Osteocyte (in vitro differentiated cells): ENCODE measurements at places on chromosomes 4 and X.

DNA sequence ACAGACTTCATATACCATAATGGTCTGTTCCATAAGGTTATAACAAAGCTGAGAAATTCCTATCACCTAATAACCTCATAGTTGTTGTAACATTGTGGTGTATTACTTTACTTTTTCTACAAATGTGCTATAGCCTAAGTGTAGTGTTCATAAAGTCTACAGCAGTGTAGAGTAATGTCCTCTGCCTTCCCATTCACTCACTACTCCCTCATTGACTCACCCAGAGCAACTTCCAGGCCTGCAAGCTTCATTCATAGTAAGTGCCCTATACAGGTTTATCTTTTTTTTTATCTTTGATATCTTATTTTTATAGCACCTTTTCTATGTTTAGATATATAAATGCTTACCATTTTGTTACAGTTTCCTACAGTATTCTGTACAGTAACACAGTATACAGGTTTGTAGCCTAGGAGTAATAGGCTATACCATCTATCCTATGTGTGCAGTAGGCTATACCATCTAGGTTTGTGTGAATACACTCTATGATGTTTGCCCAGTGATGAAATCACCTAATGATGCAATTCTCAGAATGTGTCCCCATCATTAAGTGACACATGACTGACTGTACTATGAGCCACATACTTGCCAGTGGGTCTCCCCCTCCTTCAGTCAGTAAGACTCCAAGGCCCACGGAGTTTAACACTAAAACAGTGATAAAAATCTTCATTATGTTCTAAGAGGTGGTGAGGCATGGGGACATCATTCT is 299.9 kb downstream of the UNC5C start:
- no peak for DNase-seq
- H3K4me1 ChIP-seq = peaks cover 6% of the 10 kb centered on the region
- H3K4me3 ChIP-seq = no peak overlapping the region

DNA sequence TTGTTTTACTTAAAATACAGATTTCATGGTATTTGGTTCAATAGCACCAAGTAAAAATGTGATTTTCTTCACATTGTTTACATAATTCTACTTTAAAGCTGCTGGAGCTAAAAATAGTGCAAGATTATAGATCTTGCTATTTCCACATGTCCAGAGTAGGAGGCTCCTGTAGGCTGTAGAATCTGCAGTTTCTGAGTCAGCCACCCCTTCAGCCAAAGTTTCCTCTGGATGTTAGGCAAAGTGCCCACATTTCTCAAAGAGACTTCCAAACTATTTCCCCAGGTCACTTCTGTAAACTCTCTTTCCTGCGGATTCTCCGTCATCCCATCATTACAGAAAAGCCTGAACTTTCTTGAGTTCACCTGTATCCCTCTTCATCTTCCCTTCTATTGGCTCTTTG is 342.5 kb upstream of the FSTL5 start:
- peaks cover 7% of the 10 kb centered on the region for H3K27me3 ChIP-seq
- H3K4me3 ChIP-seq = no peak overlapping the region
- H3K27ac ChIP-seq = no peak overlapping the region
- H3K36me3 ChIP-seq = no peaks in the 10 kb centered on the region

GRCh38 chr4:1578251-1578773 is 105.8 kb downstream of the FAM53A start:
- no peak for DNase-seq
- H3K4me1 ChIP-seq = peaks cover 6% of the 10 kb centered on the region
- H3K4me3 ChIP-seq = peak overlapping the region; percentile 53
- H3K36me3 ChIP-seq = no peaks in the 10 kb centered on the region
- no peaks in the 10 kb centered on the region for H3K27me3 ChIP-seq
- H3K27ac ChIP-seq = no peak overlapping the region

- no peaks in the 10 kb centered on the region for H3K36me3 ChIP-seq
- DNase-seq = no peak
- peaks cover 19% of the 10 kb centered on the region for H3K4me1 ChIP-seq
- H3K4me3 ChIP-seq = no peak overlapping the region
- H3K27ac ChIP-seq = no peak overlapping the region
These were observed 65.8 kb upstream of the ETNPPL start for GRCh38 chr4:108828620-108829019.

- H3K27me3 ChIP-seq = no peaks in the 10 kb centered on the region
- no peak overlapping the region for H3K27ac ChIP-seq
- H3K4me1 ChIP-seq = no peaks in the 10 kb centered on the region
- no peak overlapping the region for H3K4me3 ChIP-seq
- DNase-seq = no peak
These were observed 45.2 kb downstream of the CXXC4 start for GRCh38 chr4:104449537-104449936.

DNA sequence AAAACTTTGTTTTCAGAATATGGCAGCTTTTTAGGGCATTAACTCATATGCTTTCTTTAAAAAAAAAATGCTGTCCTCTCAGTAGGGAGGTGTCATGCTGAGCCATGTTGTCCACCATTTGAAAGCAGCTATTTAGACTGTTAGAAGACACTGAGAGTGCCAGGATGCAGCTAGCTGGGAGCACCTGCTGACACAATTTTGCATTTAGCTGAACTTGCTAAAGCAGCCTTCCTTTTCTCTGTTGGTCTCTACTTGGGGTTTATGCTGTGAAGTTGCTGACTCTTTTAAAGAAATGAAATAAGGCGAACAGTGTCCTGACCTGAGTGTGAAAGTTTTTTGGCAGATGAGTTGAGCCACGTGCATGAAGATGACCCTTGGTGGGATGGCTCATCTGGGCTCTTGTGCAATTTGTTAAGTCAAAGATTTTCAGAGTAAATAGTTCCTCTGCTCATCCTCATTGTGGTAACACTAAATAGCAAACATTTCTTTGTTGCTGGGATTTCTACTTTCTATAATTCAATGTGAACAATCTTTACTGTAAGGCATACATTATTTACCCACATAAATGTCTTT is 64.5 kb downstream of the CDS1 start:
- no peak overlapping the region for H3K27ac ChIP-seq
- DNase-seq = no peak
- no peaks in the 10 kb centered on the region for H3K36me3 ChIP-seq
- peaks cover 17% of the 10 kb centered on the region for H3K27me3 ChIP-seq

DNA sequence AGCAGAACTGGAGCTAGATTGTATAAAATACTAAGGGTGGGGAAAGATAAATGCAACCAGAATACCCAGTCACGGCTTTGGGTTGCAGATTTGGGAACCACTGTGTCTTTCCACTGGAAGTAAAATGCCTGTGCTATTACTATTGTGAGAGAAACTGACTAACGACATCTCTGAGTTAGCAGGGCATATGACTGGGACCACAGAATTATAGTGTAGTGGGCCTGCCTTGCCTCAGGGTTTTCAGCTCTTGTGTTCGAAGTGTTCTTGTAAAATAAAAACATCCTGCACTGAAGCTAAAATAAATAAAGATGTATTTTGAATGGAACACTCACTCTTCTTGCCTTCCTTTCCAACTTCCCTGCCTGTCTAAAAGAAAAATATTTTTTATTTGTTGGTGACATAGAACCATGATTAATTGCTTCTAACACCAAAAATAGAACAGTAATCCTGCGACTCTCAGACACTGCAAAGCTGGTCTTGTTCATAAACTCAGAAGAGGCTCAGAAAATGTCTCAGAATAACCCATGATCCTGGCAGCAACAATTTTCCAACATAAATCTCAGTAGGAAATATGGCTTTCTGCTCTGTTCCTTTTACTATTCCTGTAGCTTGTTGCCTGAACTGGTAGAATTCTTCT is 104.2 kb downstream of the FAM47B start:
- H3K36me3 ChIP-seq = no peaks in the 10 kb centered on the region
- H3K27me3 ChIP-seq = no peaks in the 10 kb centered on the region
- peak overlapping the region; percentile 72 for H3K27ac ChIP-seq
- H3K4me1 ChIP-seq = peaks cover 27% of the 10 kb centered on the region
- DNase-seq = no peak
- peak overlapping the region; percentile 24 for H3K4me3 ChIP-seq

- no peaks in the 10 kb centered on the region for H3K4me1 ChIP-seq
- no peak overlapping the region for H3K27ac ChIP-seq
- no peaks in the 10 kb centered on the region for H3K36me3 ChIP-seq
- DNase-seq = no peak
These were observed 554.4 kb downstream of the ARAP2 start for GRCh38 chr4:35689870-35690269.

GRCh38 chrX:154057791-154058190 is 38.1 kb upstream of the IRAK1 start:
- H3K36me3 ChIP-seq = no peaks in the 10 kb centered on the region
- H3K4me1 ChIP-seq = peaks cover 35% of the 10 kb centered on the region
- no peak overlapping the region for H3K4me3 ChIP-seq
- H3K27ac ChIP-seq = no peak overlapping the region

GRCh38 chr4:187357045-187357643 is 633.5 kb upstream of the FAT1 start:
- H3K4me3 ChIP-seq = no peak overlapping the region
- no peak for DNase-seq
- no peaks in the 10 kb centered on the region for H3K27me3 ChIP-seq
- H3K27ac ChIP-seq = no peak overlapping the region
- no peaks in the 10 kb centered on the region for H3K36me3 ChIP-seq

GRCh38 chrX:139094671-139095592 is 383.4 kb upstream of the FGF13 start:
- H3K36me3 ChIP-seq = no peaks in the 10 kb centered on the region
- no peak overlapping the region for H3K4me3 ChIP-seq
- no peak overlapping the region for H3K27ac ChIP-seq
- no peaks in the 10 kb centered on the region for H3K4me1 ChIP-seq
- DNase-seq = no peak

GRCh38 chr4:163048447-163048846 is 118.2 kb downstream of the NAF1 start:
- H3K27me3 ChIP-seq = peaks cover 30% of the 10 kb centered on the region
- no peak for DNase-seq
- no peaks in the 10 kb centered on the region for H3K4me1 ChIP-seq
- no peak overlapping the region for H3K4me3 ChIP-seq
- H3K36me3 ChIP-seq = no peaks in the 10 kb centered on the region

- no peaks in the 10 kb centered on the region for H3K36me3 ChIP-seq
- H3K4me3 ChIP-seq = no peak overlapping the region
- DNase-seq = no peak
- H3K27me3 ChIP-seq = peaks cover 12% of the 10 kb centered on the region
These were observed 1.5 kb upstream of the TACR3 start for GRCh38 chr4:103721251-103721650.

DNA sequence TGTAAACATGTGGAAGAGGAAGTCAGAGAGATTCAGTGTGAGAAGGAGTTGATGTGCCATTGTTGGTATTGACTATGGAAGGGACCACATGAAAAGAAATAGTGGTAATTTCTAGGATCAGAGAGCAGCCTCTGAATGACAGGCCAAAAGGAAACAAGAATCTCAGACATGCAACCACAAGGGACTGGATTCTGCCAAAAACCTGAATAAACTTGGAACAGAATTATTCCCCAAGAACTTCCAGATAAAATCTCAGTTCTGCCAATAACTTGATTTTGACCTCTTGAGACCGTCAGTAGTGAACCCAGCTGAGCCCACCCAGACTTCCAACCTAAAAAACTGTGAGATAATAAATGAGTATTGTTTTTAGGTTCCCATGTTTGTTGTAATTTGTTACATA is 653.6 kb upstream of the NR3C2 start:
- no peak overlapping the region for H3K27ac ChIP-seq
- H3K4me3 ChIP-seq = no peak overlapping the region
- no peak for DNase-seq
- no peaks in the 10 kb centered on the region for H3K4me1 ChIP-seq

DNA sequence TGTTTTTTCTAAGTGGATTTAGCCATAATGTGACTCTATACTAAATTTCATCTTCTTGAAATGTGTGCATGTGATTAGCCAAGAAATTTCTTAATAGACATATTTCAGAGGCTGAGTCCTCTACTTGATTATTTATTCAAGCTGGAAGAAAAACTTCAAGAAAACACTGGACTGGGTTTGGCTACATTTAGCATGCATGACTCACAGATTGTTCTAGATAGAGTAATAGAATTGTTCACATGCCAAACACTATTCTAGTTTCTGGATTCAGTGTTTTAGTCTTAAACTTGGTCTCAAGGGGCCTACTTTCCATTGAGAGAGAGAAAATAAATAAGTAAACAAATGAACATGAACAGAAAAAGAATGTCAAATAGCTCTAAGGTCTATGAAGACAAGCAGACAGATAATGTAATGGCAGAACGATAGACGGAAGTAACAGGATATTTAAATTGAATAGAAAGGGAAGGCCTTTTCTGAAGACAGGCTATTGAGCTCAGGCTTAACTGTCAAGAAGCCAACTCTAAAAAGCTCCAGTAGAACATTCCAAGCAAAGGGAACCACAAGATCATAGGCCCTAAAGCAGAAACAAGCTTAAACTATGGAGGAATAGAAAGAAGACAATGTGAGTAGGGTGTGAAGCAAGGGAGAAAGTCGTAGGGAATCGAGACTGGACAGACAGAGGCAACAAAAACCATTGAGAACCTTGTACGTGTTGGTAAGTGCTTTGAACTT is 104.6 kb downstream of the TMEM144 start:
- DNase-seq = no peak
- no peak overlapping the region for H3K4me3 ChIP-seq
- H3K27ac ChIP-seq = peak overlapping the region; percentile 94
- peaks cover 42% of the 10 kb centered on the region for H3K4me1 ChIP-seq
- no peaks in the 10 kb centered on the region for H3K27me3 ChIP-seq
- no peaks in the 10 kb centered on the region for H3K36me3 ChIP-seq

GRCh38 chr4:76991161-76991660 is 41.7 kb downstream of the SEPTIN11 start:
- peak overlapping the region; percentile 16 for H3K4me3 ChIP-seq
- H3K4me1 ChIP-seq = peaks cover 82% of the 10 kb centered on the region
- peaks cover 24% of the 10 kb centered on the region for H3K36me3 ChIP-seq
- no peak for DNase-seq
- H3K27ac ChIP-seq = peak overlapping the region; percentile 90
- no peaks in the 10 kb centered on the region for H3K27me3 ChIP-seq

DNA sequence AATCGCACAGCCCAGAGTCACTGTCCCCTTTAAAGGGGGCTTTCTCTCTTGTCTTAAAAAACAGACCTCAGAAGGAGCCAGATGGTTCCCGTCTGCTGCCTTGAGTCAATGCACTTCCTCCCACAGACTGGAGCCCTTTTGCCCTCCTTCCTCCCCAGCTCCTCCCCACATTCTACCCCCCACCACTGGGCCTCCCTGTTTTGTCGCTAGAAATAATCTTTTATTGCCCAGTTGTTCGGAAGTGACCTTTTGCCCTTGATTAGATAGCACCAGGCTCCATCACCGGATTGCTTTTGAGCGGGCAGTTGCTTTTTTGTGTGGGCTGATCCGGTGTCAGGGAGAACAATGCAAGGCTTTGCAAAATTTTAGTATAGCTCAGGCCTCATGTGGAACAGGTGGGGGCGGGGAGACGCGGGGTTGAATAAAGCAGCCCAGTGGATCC is 47.7 kb downstream of the SPRY1 start:
- H3K4me1 ChIP-seq = peaks cover 13% of the 10 kb centered on the region
- no peak overlapping the region for H3K27ac ChIP-seq
- no peak for DNase-seq
- no peaks in the 10 kb centered on the region for H3K36me3 ChIP-seq

GRCh38 chrX:10350221-10350620 is 193.4 kb downstream of the CLCN4 start:
- H3K4me1 ChIP-seq = peaks cover 7% of the 10 kb centered on the region
- no peak for DNase-seq
- H3K4me3 ChIP-seq = no peak overlapping the region
- no peak overlapping the region for H3K27ac ChIP-seq
- H3K36me3 ChIP-seq = peaks cover 5% of the 10 kb centered on the region
